ENCODE measurements at places on chromosomes 1 and 21.

DNA sequence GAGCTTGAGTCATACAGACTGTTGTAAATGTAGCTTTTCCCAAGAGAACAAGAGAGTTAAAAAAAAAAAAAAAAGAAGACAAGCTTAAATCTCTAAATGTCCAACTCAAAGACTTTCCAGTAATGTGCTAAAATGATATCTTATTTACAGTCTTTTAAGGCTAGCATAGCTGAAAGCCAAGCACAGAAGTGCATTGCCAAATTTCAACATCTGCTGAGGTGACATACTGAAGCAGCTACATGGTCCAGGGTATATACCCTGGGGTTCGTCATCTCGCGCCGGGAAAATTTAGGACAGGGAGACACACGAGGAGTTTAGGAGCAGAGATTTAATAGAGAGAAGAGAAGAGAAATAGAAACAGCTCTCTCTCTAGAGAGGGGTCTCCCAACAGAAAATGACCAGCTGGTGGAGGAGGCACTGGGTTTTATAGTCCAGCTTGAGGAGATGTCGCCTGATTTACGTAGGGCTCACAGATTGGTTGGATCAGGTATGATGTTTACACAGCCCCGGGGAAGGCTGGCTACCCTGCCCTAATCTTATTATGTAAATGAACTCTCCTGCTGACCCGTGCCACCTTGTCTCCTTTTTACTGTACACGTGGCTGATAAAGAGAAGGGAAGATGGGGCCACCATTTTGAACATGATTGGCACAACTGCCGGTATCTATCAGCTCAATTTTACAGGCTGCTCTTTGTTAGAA is 172.7 kb downstream of the TRIM33 start:
- no peak for DNase-seq

- DNase-seq, result no peak
These were observed 1052.8 kb downstream of the BRINP3 start for GRCh38 chr1:189424746-189425331.

DNA sequence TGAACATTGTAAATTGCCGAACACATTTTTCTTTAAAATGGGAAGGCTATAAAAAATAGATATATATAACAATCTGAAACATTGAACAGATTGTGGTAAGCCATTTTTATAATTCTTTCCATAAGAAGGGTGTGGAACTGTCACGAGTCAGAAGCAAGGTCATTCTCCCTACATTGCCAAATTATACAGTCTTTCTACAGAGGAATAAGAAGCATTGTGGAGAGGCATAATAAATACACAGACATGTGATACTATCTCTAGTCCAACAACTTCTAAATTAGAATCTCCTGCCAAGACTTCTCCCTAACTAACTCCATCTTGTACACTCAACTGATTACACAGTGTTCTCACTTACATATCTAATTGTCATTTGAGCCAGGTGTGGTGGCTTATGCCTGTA is 227.9 kb downstream of the CENPF start:
- no peak for DNase-seq

- no peak for DNase-seq
These were observed 84.1 kb downstream of the GPR88 start for GRCh38 chr1:100622037-100622436.
